ENCODE measurements at places on chromosomes 11 and 22.
A peak's percentile ranks its signal among the peaks of the same experiment; 100 is the strongest.

DNA sequence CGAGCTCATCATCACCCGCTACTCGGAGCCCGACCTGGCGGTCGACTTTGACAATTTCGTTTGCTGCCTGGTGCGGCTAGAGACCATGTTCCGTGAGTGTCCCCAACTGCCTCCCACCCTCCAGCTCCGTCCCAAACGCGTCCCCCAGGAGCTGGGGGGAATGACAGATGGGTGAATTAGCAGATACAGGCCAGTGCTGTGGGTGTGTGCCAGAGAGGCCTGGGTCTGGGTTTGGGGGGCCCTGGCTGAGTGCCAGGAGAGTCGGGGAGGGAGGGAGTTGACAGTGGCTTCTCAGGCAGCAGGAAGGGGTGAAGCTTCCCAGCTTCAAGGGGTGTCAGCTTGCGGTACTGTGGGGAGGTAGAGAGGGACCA, 28.6 kb downstream of the CAPN1 start:
- DNase-seq: no peak

DNA sequence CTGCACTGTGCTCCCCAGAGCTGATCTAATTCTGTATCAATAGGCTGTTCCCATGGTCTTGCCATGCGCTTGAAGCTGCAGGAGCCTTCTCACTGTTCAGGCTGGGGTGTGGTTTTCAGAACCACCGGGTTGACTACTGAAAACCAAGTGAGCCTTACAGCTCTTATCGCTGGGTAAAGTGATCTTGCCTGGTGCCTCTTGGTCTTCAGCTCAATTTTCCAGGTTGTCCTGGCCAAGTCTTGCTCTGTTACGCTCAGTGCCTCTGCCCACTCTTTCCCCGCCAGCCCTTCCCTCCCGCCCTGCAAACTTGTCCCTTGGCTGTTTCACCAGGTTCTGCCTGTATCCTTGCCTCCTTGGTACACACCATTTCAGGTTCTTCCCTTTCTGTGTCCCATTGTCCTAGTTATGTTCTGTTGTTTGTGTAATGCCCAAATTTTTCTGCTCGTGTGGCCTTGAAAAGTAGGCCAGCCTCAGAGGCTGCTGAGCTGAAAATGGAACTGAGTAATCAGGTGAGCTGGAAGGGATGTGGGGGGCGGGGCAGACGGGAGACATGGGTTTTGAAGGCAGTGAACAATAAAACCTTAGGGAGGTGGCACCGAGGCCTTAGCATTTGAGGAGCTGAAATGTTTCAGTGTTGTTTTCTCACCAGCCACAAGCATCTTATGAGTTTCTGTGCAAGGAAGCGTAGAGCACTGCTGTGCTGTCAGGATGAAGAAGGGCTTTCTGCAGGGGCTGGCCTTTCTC, 11.2 kb downstream of the PEX26 start:
- no peak for DNase-seq

DNA sequence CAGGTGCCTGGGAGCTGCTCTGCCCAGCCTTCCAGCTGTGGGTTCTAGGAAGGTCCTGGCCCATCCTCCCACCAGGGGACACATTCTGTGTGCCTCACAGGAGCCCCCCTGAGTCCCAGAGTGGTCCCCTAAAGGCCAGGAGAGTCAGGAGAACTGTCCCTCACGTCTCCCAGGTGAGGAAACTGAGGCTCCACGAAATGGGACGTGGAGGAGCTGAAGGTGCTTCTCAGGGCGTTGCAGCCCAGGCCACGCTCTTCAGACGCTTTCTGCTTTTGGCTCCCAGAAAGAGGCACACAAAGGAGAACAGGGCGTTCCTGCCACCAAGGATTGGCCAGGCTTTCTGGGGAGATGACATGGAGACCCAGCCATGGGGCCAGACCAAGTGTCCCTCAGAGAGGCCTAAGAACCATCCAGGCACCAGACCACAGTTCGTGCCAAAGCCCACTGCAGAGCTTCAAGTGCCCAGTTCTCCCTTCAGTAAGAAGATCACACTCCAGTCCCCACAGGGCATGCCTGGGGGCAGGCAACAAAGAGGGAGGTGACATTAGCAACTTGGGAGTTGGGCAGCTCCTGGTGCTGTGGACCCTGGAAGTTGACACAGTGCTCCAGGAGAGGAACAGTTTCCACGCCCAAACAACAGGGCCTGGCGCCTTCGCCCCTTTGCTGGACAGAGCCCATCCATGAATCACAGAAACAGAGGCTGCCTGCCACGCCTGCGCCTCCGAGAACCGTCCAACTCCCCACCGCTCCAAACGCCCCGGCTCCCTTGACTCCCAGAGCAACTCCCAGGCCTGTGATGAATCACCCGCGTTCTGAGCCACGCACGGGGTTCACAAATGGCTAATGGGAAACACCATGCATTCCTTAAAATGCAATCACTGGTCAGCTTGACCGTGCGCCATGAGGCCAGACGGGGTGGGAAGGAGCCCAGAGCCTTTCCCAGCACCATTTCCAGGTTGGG, 589.2 kb downstream of the BRD1 start:
- no peak for DNase-seq

- no peak for DNase-seq
Observed at GRCh38 chr11:62724171-62724570, 3.1 kb downstream of the HNRNPUL2 start.

- DNase-seq: no peak
Observed at GRCh38 chr22:30246814-30247376, 336 bp upstream of the LIF start.

GRCh38 chr11:111359223-111360149, 19.6 kb downstream of the POU2AF1 start:
- peak; percentile 36 for DNase-seq

DNA sequence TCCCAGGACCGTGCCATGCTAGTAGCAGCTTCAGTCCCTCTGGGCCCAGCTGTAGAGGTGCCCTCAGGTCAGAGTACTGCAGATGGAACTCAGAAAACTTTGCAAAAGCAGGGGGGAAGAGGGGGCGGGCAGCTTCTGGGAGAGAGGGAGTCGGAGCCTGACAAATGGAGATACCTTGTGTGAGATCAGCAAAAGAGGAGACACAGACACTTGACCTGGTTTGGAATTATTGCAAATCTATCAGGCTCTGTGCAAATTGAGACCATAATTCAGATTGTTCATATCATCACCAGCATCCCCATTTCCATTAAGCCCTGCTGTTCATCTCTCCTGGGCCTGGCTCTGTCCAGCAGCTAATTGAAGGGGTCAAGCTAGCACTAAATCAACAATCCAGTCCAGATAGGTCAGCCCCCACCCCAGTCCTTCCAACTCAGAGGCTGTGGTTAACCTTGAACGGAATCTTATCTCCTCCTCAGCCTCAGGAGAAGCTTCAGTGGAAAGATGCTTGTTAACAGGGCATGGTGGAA, 292.6 kb upstream of the PLET1 start:
- DNase-seq: no peak

DNA sequence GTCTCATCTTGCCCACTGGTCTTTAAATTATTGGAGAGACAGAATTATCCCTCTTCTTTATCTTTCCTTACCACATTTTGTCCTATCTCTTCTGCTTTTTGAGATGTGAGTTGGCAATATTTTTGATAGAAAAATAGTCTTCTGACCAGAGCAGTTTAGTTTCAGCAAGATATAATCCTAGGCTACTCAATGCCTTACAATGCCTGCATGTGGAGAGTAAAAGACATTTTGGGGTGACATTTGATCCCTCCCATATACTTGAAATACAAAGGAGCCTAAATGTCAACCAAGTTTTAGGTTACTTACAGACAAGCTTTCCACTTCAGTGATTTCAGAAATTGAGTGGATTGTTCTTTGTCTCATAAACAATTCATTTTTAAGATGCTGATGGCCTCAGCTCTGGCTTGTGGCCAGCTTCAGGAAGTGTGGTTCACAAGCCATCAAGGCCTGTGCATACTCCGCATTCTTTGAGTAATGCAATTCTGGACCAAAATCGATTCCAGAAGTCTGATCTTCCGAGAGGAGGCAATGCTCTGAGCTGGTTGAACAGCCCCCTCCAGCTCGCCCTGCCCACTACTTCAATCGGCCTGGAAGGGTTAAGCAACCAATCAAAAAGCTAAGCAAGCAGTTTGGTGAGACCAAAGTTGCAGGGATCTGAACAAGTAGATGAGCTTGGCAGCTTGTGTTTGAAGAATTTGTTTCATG, 274.4 kb downstream of the BLID start:
- DNase-seq: no peak

GRCh38 chr11:63870351-63871140, 31.6 kb downstream of the MARK2 start:
- DNase-seq: peak; percentile 49

GRCh38 chr22:29458551-29458950, 20.2 kb downstream of the RFPL1 start:
- no peak for DNase-seq

GRCh38 chr22:40107244-40107643, 70.5 kb upstream of the TNRC6B start:
- peak; percentile 45 for DNase-seq

GRCh38 chr11:111454561-111455192, 57.5 kb downstream of the BTG4 start:
- peak; percentile 51 for DNase-seq

- no peak for DNase-seq
Observed at GRCh38 chr11:72962084-72962483, 147.9 kb downstream of the ATG16L2 start.

- peak; percentile 70 for DNase-seq
Observed at GRCh38 chr11:75706260-75706729, 11.3 kb upstream of the MOGAT2 start.

DNA sequence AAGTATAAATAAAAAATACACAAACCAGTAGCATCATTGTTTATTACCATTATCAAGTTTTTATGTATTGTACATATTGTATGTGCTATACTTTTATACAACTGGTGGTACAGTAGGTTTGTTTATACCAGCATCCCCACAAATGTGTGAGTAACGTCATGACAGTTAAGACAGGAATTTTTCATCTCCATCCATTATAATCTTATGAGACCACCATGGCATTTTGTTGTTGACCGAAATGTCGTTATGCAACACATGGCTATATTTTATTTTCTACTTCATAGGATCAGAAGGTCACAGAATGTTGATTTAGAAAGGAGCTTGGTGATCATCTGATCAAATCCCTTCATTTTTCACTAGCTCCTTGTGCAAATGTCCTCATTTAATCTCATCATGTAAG, 170.9 kb upstream of the NCAM1 start:
- DNase-seq: no peak

GRCh38 chr22:31243339-31244045, 31.4 kb downstream of the LIMK2 start:
- no peak for DNase-seq

DNA sequence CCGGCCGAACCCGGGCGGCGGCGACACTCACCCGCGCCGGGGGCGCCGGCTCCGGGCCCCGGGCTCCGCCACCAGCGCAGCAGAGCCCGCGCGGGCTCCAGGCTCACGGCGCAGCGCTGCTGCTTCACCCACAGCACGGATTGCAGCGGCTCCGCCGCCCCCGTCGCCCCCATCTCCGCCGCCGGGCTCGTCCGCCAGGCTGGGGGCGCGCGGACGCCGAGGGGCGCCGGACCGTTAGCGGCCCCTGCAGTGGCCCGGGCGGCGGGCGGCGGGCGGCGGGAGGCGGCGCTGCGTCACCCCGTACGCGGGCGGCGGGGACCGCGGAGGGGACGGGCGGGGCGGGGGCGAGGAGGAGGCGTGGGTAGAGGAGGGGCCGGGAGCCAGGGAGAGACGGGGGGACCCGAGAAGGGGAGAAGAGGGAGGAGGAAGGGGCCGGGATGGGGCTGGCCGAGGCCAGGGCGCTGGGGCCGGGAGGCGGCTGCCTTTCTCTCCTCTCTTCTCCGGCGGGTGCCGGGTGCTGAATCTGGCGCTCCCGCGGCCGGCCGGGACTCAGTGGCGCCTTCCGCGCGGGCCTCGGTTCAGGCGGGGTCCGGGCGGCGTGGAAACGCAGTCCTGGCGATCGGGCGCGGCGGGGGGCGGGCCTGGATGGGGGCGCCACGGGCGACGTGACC, at the start of gene CERK:
Gene CERK (minus strand): TSS at position 277 of the 671 bp plus-strand sequence. CDS start 104 bp downstream, at position 173.
- peak; percentile 78 for DNase-seq

DNA sequence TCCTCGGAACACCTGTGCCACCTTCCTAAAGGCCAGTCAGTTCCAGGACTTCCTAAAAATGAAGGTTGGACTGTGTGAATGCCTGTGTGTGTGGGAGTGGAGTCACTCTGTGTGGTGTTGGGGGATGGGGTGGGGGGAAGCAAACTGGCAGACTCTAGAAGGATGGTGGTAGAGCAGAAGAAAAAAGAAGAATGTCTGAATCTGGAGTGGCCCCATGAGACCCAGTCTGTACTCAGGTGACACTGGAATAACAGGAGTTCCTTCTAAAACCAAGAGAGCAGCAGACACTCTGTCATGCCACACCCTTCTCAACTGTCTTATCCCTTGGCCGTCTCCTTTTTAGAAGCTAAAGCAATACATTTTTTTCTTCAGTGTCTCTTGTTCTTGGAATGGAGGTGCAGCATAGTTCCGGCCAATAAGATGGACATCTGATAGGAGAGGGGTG, 82.9 kb downstream of the MAML2 start:
- no peak for DNase-seq

GRCh38 chr11:2885678-2886081, at the start of gene CDKN1C:
TSS of gene CDKN1C (minus strand) at chr11:2885775. CDS start at chr11:2885456, 319 bp downstream.
- DNase-seq: peak; percentile 77

DNA sequence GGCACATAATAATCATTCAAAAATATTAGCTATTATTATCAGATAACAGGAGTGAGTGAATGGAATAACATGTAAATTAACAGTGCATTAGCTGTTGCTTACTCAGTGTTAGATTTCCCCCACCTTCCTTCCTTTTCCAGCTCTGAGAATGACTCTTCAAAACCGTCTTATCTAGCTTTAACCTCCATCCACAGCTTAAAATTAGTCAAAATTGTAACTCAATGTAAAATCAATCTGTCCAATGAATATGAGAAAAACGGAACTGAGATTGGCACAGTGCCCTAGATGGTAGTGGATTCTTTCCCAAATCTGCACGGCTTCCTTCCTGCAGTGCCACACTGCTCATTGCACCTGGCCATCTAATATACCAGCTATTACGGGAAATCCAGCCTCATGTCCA, 156.8 kb upstream of the BDNF start:
- DNase-seq: no peak

DNA sequence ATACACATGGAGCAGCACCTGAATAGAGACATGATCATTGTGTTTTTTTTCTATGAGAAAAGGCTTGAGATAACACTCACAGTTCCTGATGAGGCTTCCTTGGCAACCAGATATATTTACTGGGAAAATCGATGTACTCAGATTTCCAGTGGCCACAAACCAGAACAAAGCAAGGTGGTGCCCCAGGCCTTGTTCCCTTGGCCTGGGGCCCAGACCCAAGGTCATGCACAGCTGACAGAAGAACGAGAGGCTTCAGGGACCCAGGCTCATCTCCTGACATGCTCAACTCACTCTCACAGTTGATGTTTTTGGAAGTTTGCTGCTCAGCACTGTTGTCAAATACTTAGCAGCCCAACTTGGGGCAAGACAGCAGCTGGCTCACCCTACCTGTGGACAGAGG, 281.8 kb downstream of the NTM start:
- DNase-seq: no peak

Measured in activated CD4-positive, alpha-beta T cell treated with anti-CD3 and anti-CD28 coated beads, Interleukin-2, amount 50 U/mL, for 16 hours (primary cell).